ENCODE measurements at places on chromosomes 1 and 21.

DNA sequence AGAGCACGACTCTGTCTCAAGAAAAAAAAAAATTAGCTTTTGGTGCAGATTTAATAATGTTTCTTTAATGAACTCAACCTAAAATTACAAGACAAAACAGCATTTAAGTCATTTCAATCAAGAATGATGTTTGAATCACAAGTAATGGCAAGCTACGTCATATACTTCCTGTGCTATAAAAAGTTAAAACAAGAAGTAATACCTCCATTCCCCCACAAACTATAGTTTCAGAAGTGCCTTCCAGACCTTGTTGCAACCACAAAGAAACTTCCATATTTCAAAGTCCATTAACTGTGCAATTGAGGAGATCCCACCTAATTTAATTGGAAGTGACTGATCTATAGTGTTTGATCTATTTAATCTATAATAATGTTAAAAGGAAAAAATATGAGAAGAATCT lies 15.1 kb downstream of the NRDC start:
- DNase-seq, result no peak

DNA sequence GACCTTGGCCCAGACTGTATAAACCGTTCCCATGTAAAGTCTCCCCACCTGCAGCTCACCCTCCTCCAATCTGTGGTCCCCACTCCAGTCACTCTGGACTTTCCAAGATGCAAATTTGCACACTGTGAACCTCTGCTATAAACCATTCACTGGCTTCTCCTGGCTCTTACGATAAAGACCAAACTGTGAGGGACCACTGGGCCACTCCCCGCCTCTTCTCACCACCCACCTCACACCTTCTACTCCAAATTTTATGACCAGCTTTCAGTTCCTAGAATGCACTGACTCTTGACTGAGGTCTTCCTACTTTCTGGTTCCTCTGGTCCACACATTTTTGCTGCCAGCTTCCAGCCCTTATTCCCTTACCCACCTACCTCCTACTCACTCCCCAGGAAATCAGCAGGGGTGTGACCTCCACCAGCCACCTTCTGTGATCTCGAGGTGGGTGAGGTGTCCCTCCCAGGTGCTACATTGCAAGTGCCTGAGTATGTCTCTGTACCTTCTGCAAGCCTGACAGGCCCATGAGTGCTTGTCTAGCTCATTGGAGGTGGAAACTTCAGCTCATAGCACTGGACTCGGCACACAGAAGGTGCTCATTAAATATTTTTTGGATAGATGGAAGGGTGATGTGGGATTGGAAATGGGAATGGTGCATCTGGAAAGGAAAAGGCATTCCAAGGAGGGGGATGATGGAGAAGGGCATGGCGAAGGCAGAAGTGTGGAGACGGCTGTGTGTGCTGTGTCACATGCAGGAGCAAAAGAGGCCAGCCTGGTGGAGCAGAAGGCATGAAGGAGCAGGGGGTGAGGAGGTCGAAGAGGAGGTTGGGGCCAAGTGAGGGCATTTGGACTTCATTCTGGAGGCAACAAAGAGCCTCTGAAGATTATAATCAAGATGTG lies 15.6 kb upstream of the CSF1 start:
- no peak for DNase-seq

DNA sequence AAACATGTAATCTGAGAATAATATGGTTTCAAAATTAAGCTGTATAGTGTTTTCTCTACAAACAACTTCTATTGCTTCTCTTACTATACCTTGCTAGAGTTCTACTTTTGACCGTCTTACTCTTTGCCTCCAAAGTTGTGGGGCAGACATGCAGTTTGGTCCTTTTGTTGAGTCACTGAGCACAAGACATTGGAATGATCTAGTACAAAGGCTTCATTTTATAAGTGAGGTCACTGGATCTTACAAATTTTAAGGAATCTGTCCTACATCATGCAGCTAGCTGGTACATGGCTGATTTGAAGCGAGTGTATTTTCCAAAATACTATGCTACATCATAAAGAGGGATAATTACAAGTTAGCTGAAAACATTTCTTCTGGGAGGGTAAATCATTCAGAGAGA lies 28.8 kb downstream of the OR10J1 start:
- DNase-seq, result no peak

GRCh38 chr21:29387598-29387997 lies 88.9 kb downstream of the BACH1 start:
- no peak for DNase-seq

DNA sequence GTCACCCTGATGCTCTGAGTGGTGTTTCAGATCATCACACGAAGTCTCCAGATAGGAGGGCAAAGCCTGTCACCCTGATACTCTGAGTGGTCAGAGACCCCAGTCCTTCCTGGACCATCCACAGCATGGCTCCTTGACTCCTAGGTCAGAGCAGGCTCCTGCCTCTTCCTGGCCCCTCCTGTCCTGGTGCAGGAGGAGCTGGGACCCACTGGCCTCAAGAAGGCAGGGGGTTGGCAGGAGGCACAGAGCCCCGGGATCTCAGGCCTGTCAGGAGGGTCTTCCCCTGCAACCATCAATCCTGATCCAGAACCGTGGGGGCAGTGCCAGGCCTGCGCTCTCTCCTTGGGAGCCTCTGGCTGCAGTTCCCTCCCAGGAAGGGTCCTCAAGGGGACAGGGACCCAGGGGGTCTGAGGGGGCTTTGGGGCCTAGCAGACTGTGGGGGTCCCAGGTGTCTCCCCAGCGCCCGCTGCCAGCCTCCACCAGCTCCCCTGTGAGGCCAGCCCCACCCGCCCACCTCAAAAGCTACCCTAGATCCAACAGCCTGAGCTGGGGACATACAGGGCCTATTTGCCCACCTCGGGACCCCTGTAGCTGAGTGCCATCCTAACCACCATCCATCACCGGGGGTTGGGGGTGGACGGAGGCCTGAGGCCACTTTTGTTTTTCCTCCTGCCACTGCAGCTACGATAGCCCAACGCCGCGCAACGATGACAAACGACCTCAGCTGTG lies 27.5 kb downstream of the COL6A1 start:
- no peak for DNase-seq

DNA sequence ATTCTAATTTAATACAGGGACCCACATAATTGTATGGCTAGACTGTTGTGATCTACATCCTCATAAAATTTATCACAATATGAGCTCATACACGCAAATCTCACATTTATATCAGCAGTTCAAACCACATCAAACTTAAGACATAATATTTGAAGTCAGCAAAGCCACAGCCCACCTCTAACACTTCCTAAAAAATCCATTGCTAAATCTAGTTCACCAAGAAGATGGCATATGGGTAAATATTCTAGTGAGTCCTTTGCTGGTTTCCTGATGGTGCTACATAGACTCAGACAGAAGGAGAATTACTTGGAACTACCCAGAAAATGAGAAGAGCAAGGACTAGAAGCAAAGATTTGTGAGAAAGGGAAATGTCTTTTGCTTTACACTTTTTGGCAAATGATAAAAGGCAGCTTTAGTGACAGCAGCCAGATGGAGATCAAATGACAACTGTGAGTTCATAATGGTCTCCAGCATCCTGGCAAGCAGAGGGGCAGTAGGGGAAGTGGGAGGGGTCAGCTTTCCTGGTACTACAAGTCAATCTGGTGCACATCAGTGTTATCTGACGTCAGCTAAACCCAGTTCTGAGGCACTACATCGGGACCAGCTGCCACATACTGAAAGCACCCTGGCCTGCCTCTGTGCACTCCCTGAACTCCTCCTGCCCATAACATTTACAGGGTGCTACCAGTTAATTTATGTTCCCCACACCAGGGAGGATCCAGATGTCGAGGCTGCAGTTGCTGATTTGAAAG lies 10.6 kb upstream of the GADD45A start:
- DNase-seq, result no peak

- DNase-seq, result peak; percentile 23
These were observed 594.7 kb upstream of the CAMK1G start for GRCh38 chr1:208988811-208989222.

GRCh38 chr1:102572637-102573036 lies 535.7 kb downstream of the COL11A1 start:
- DNase-seq, result no peak

DNA sequence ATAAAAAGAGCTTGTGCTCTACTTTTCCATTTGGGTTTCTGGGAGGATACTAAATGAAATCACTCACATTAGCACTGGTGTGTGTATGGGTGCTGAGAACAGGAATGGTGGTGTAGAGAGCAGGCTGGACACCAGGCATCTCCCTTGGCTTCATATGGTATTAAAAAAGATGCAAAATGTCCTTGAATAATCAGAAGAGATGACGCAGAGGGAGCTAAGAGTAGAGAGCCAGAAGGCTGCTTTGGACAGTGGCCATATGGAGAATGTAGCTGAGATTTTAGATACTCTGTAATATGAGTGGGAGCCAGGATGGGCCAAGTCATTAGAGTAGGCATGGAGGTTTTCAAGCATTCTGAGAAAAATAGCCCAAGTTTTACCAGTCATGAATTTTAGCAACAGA lies 112.3 kb upstream of the ZRANB2 start:
- no peak for DNase-seq

DNA sequence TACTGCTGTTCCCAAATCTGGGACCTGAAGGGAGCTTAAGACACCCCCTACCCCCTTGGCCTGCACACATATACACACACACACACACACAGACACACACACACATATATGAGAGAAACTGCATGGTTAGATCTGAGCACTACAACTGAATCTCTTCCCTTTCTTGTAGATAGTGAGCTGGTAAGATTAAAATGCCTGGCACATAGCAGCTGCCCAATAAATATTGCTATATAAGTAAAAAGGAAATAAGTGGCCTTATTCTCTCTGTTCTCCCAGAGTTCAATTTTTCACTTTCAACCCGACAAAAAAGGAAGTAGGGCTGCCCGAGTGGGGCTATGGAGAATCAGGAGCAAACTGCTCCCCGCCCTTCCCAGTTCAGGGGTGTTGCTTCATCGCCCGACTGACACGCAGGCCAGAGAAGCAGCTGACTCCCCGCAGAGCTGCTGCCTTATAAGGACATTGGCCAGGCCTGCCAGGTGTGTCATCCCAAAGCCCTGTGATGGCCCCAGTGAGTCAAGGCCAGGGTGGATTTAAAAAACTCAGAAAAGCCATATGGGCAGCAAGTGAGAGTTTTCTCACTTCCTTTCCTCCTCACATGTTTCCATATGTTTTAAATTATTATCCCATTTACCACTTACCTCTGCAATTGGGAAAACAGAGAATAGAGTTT lies 106.5 kb upstream of the SLC44A3 start:
- peak; percentile 85 for DNase-seq

DNA sequence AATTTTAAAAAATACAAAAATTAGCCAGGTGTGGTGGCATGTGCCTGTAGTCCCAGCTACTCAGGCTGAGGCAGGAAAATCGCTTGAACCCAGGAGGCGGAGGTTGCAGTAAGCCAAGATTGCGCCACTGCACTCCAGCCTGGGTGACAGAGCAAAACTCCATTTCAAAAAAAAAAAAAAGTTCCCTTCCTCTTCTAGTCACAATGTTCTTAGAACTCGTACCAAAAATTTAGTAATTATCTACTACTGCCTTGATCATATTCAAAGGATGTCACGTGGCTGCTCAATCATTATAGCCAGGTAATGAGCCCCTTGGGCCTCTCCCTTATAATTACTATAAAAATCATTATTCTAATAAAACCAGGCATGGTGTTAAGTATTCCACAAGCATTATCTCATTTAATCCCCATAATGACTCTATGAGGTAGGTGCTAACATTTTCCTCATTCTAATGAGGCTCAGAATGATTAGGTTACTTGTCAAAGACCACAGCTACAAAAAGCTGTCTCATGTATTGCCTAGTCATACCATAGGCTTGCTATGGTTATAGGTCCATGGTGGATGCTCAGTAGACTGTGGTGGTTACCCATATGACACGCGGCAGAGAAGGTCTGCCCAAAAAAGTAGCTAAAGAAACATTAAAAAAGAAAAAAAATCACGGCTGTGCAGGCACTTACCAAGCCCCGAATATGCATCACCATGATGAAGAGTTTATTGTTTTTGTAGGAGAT lies 15.5 kb upstream of the PPP1R15B start:
- no peak for DNase-seq

DNA sequence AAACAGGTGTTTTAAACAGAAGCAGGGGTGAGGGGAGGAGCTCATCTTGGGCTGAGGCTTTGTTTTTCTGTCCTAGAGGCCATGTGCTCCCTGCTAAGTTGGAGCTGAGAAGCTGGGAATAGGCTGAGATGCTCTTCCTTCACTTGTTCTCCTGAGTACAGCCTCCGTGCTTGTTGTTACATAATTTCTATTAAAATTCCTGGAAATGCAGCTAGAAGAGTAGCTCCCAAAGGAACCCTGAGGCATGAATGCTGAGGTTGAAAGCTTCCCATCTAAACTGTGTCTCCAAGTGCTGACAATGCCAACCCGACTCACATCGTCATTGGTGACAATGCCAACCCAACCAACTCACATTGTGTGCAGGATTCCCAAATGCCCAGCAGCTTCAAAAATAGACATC lies 12.6 kb upstream of the ITPKB start:
- no peak for DNase-seq

DNA sequence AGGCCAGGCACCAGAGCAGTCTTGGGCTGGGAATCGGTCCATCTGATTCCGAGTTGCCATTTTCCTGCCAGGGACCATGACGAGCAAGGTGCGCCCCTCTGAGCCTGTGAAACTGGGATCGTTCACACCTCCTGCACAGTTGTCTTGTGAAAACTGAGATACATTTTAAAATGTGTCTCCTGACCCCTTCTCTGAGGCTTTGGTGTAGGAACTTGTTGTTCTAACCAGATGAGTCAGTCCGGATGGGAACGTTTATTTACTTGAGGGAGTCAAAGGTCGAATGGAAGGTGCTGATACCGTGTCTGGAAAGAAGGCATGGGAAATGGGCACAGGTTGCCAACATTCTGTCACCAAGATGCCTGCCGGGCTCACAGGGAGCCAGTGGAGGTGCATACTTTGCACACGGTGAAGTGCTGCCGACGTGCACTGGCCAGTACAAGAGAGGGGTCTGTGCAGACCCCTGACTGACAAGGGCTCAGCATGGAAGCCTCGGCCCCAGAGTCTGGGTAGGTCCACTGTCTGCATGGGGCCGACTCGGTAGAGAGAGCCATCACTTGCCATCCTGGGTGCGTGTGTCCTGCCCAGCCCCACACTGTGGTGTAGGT lies 7.4 kb upstream of the KCNN3 start:
- DNase-seq, result no peak

- peak; percentile 27 for DNase-seq
These were observed 148.0 kb downstream of the GALNT2 start for GRCh38 chr1:230215031-230215430.

DNA sequence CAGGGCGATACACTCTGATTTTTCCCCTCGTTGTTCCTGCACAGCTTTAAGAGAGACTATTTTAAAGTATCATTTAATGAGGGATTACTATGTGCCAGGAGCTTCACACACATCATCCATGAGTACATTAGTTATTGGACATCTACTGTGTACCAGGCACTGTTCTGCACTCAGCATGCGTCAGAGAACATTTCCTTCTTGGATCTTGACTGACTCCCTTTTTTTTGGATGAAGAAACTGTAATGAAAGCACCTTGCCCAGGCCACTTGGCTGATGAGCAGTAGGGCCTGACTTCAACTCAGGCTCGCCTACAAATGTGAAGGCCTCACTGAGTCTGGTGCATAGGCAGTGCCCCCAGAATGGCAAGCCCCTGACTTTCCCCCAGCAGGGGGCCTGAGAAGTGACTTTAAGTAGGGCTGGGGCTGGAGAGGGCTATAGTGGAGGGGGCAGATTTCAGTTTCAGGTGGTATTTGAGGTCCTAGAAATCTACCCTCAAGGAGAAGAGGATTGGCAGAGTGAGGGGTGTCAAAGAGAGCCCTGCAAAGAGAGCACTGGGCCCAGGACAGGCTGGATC lies 50.0 kb downstream of the PTPRU start:
- no peak for DNase-seq
